HepG2 (cell line): ENCODE measurements at places on chromosomes 4 and X. TPM values are rescaled to one million over a fixed set of nuclear protein-coding genes. Genes with fewer than 3 reads are reported as not detected.

GRCh38 chr4:17275836-17276235 lies 236.1 kb downstream of the QDPR start:
- H3K36me3 ChIP-seq = no peaks in the 10 kb centered on the region

- H3K27ac ChIP-seq = no peak overlapping the region
- DNase-seq = no peak
- no peaks in the 10 kb centered on the region; the same call in 1 of the 2 replicates for H3K27me3 ChIP-seq
- H3K4me3 ChIP-seq = no peak overlapping the region
- no peaks in the 10 kb centered on the region for H3K4me1 ChIP-seq
These were observed 72.0 kb upstream of the INTU start for GRCh38 chr4:127560755-127561154.

The FAM13A gene
- total RNA-seq = 1.2 and 1.6 TPM in 2 replicates

The ANXA5 gene
- 342 and 477 TPM in 2 replicates for total RNA-seq

The TEX13D gene
- total RNA-seq = not detected in 2 replicates

The ASB12 gene
- not detected in 2 replicates for total RNA-seq
